ENCODE measurements at places on chromosomes 3 and 15.

GRCh38 chr15:63824570-63824969 lies 9.2 kb downstream of the HERC1 start:
- DNase-seq = no peak

DNA sequence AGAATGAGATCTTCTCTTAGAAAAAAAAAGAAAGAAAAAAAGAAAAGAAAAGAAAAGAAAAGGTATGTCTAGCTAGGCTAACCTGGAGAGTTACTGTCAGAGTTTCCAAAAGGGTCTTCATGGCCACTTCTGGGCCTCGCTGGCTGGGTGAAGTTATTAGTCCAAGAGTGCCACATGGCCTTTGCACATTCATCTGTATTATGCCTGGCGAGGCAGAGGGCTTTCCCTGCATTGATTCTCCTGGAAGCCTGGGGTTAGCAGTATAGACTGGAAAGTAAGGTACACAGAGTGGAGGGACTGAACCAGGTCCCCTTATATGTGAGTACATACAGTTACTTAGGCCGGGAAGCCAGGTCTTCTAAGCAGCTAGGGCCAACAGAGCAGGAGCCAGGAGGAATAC lies 54.8 kb upstream of the CGNL1 start:
- DNase-seq = no peak

DNA sequence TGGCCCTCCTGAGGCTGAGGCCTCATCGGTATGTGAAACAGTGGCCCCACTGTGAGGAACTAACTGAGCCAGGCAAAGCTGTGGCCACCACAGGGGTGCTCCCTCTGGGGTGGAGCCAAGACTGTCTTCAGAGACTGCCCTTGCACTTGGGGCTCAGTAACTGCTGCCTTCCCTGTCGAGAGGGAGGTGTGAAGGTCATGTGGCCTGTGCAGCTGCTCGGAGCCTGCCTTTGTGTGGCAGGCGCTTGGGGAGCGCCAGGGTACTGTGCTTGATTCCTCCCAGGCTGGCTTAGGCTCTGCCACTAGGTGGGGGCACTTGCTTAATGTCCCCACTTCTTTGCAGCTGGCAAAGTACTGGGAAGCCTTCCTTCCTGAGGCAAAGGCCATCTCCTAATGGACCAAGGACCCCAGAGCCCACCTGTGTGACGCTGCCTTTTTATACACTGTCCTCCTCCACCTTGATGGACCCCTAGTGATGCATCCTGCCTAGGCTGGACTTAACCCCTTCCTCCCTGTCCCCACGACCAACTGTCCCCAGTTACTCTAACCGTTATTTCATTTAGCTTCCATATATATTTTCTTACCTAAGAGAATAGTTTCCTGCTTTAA lies 14.2 kb upstream of the SNX22 start:
- no peak for DNase-seq

DNA sequence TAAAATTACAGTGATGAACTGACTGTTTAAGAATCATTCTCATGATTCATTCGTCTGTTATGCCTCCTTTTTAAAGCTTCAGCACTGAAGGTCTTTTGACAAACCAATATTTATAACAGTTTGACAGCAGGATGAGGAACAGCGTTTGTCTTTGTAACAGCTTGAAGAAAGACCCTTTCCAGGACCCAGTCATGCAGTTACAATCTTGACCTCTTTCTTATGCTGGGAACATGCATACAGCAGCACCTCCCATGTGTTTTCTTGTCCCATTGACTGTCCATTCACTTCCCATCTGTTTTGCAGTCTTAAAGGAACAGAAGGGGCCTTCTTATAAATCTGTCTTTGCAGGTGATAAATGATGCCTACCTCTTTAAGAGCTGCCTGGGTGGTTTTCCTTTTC lies 87.2 kb downstream of the OPA1 start:
- DNase-seq = no peak
